ENCODE measurements at places on chromosomes 4 and X.

GRCh38 chrX:66200050-66200664 is 36.1 kb downstream of the HEPH start:
- no peak for DNase-seq

- no peak for DNase-seq
Observed at GRCh38 chrX:39335513-39336235, 534.4 kb downstream of the MID1IP1 start.

GRCh38 chr4:2714061-2714770 is 41.9 kb downstream of the TNIP2 start:
- DNase-seq = no peak

GRCh38 chr4:11732155-11732554 is 303.5 kb upstream of the HS3ST1 start:
- DNase-seq = no peak

DNA sequence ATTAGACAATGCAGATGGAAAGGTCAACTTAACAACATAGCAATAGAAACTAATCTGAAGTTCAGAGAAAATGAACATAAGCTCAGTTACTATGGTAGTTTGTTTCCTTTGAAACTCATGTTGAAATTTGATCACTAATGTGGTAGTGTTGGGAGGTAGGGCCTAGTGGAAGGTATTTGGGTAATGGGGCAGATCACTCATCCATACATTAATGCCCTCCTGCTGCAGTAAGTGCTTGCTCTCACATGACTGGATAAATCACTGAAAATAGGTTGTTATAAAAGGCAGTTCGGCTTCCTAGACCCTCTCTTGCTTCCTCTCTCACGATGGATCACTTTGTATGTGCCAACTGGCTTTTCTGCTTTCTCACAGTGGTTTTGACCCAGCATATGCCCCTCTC is 567.4 kb upstream of the GALNT7 start:
- DNase-seq = no peak

DNA sequence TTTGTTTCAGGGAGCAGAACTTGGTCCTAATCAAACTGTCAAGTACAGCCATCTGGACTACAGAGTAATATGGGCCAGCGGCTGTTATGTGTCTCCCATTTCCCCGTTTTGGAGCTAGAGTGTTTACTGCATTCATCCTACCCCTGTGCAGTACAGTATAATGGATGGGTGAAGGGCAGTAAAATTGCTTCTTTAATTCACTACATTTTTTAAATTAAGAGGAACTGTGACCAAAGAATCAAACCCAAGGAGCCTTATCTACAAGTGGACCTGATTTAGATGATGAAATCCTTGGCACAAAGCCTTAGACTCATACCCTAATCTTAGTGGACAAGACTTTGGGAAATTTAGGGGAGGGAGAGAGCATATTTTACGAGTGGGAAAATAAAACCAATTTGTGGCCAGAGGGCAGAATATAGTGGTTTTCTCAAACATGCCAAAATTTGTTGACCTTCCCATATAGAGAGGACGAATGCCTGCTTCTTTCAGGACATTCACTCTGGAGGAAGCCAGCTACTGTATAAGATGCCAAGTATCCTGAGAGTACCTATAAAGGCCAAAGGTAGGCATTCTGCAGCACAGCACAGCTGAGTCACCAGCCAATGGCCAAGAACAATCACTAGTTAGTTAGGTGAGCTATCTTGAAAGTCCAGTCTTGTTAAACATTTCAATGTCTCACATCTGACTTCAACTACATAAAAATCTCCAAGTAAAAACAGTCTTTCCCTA is 253.8 kb upstream of the KCNIP4 start:
- DNase-seq = no peak

DNA sequence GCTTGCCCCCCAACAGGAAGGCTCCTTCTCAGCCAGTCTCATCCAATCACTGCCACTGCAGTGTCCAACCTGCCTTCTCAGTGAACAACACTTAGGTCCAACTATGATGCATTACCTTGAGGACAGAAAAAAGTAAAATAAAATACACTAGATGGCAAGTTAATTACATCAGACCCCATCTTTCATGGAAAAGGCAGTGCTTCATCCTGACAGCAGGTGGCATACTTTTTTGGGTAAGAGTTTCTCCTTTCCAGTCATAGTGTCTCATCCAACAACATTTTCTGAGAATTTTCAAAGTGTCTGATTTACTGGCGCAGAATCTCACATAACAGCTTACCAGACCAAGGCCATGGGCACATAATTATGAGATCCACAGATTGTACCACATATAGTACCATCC is 1742.8 kb downstream of the PCDH7 start:
- no peak for DNase-seq

DNA sequence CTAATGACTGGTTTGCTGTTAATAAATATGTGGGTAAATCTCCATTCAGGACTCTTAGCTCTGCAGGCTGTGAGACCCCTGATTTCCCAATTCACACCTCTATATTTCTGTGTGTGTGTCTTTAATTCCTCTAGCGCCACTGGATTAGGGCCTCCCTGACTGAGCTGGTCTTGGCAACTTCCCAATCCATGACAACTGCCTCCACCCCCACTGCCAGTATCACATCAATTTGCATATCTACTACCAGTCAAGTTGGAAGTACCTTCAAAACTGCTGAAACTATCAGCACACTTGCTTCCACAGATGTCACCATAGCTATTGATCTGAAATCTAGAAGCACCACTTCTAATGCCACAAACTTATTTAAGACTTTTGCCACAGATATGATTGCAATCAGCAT is 27.6 kb downstream of the OPRPN start:
- no peak for DNase-seq

DNA sequence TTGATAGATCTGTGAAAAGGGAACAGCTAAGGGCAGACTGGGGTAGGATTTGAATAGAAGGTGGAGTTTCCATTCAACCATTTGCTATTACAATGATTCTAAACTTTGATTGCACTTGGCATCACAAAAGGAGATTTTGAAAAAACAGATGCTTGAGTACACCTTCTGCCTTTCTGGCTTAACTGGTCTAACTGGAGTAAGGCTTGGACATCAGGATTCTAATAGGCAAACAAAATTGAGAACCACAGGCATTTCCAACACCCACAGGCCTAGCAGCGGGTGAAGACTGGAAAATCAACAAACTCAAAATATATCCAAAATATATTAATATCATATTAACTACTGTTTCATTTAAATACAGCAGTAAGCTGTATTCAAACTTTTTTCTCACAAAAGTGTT is 1.9 kb upstream of the VEGFC start:
- DNase-seq = no peak

DNA sequence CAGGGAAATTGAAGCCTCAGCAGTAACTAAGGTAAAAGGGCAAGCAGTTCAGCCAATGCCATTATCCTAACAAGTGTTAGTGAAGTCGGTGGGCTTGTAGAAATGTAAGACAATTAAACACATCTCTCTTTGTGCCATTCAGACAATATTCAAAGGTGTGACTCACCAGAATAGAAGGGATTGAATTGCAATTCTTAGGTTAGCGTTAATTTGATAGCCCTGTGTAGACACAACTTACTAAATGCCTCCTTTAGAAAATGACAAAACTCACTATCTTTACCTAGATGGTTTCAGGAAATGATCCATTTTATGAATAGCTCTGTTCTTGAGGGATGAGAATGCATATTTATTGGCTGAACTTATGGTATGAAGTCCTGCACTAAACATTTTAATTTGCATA is 35.2 kb downstream of the RPA4 start:
- DNase-seq = no peak

DNA sequence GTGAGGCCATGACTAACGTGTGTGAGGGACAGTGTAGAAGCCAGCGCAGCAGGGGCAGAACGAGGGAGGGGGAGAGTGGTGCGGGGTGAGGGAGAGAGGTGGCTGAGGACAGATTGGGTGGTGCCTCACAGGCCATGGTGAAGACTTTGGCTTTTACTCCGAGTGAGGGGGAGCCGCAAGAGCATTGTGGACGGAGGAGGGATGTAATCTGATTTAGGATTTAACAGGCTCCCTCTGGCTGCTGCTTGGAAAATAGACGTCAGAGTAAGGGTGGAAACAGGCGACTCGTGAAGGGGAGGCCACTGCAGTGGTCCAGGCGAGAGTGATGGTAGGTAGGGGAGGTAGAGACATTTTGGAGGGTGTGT is 13.0 kb downstream of the PPP1R3F start:
- DNase-seq = no peak
